SJCRH30 (cell line): ENCODE measurements at places on chromosomes 7 and 10. TPM values are rescaled to one million over a fixed set of nuclear protein-coding genes. Genes with fewer than 3 reads are reported as not detected.

GRCh38 chr7:657565-658119 lies 68.9 kb upstream of the DNAAF5 start:
- peak overlapping the region; percentile 91 for H3K27ac ChIP-seq
- peak overlapping the region; percentile 32 for H3K4me3 ChIP-seq
- no peaks in the 10 kb centered on the region for H3K27me3 ChIP-seq
- H3K4me1 ChIP-seq = peaks cover 5% of the 10 kb centered on the region; the same call in 1 of the 2 replicates
- DNase-seq = peak; percentile 88

DNA sequence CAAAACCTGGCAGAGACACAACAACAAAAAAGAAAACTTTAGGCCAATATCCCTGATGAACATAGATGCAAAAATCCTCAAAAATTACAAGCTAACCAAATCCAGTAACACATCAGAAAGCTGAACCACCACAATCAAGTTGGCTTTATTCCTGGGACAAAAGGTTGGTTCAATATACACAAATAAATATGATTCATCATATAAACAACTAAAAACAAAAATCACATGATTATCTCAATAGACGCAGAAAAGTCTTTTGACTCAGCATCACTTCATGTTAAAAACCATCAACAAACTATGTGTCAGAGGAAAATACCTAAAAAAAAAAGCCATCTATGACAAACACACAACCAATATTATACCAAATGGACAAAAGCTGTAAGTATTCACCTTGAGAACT lies 283.5 kb downstream of the THSD7A start:
- no peak overlapping the region for H3K4me3 ChIP-seq
- no peaks in the 10 kb centered on the region for H3K36me3 ChIP-seq
- H3K27ac ChIP-seq = no peak overlapping the region
- DNase-seq = no peak

GRCh38 chr10:58721601-58722281 lies 209.1 kb downstream of the BICC1 start:
- no peak overlapping the region for H3K4me3 ChIP-seq
- no peaks in the 10 kb centered on the region; the same call in 1 of the 2 replicates for H3K36me3 ChIP-seq
- H3K27me3 ChIP-seq = no peaks in the 10 kb centered on the region
- H3K4me1 ChIP-seq = peaks cover 14% of the 10 kb centered on the region
- no peak overlapping the region for H3K27ac ChIP-seq

GRCh38 chr7:53900856-53901528 lies 641.2 kb upstream of the VSTM2A start:
- H3K27me3 ChIP-seq = no peaks in the 10 kb centered on the region
- H3K27ac ChIP-seq = no peak overlapping the region
- no peak overlapping the region for H3K4me3 ChIP-seq
- no peaks in the 10 kb centered on the region for H3K36me3 ChIP-seq
- no peak for DNase-seq

- no peaks in the 10 kb centered on the region for H3K36me3 ChIP-seq
- DNase-seq = no peak
- H3K27me3 ChIP-seq = no peaks in the 10 kb centered on the region; the same call in none of the 2 replicates
- H3K4me3 ChIP-seq = no peak within 1 kb of the TSS
- no peaks in the 10 kb centered on the region for H3K4me1 ChIP-seq
- H3K27ac ChIP-seq = no peak within 1 kb of the TSS
Observed at GRCh38 chr10:117240621-117241529, at the start of gene SLC18A2. Gene SLC18A2, plus strand, starts transcription at chr10:117241114. Its CDS starts 580 bp downstream, at chr10:117241694.

CYP2C19 gene
- total RNA-seq = not detected in 2 replicates

DNA sequence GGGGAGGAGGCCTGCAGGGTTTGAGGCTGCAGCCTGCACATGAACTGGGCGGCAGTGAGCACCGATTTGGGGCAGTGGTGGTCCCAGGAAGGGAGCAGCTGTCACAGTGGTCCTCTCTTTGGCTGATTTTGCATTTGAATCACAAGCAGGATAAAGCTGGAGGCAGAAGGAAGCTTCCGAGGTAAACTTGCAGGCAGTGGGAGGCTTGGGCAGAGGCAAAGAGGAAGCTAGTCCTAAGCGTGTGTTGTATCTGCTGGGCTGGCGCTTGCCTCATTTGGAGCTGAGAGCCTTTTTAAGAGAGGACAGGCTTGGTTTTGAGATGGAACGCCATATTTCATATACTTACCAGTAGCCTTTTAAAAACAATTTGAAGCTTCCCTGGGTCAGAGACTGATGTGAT lies 177.2 kb upstream of the PODXL start:
- H3K4me3 ChIP-seq = no peak overlapping the region
- H3K27me3 ChIP-seq = no peaks in the 10 kb centered on the region
- H3K4me1 ChIP-seq = peaks cover 5% of the 10 kb centered on the region; the same call in 1 of the 2 replicates
- no peak for DNase-seq

OGDHL gene
- total RNA-seq = 2.4 and 2.8 TPM in 2 replicates

DNA sequence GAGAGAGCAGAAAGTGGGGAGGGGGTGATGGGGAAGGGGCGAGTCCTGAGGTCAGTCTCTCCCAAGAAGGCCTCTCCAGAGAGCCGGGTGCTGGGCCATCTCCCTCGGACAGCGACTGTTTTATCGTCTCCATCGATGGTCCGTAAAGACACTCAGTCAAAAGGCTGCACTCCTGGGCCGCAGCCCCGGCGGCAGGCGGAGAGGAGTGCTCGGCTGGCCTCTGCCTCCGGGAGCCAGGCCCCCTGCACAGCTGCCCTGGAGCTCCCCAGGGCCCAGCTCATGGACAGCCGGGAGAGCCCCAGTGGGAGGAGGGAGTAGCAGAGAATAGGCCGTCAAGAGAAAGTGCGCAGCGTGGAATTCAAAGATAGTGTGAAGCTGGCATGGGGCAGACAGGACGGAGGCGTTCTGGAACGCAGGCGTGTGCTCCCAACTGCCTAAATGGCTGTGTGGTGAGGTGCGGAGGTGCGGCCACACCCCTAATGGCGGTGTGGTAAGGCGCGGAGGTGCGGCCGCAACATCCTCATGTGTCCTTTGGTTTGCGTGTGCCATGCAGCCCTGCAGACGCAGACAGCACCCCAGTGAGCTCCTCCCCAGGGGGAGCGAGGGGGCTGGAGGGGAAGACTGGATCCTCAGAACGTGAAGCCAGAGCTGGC lies 477.5 kb upstream of the FOXK1 start:
- H3K4me3 ChIP-seq = no peak overlapping the region
- no peaks in the 10 kb centered on the region for H3K36me3 ChIP-seq
- no peaks in the 10 kb centered on the region for H3K4me1 ChIP-seq
